EH (cell line): ENCODE measurements at places on chromosomes 6 and 20.

DNA sequence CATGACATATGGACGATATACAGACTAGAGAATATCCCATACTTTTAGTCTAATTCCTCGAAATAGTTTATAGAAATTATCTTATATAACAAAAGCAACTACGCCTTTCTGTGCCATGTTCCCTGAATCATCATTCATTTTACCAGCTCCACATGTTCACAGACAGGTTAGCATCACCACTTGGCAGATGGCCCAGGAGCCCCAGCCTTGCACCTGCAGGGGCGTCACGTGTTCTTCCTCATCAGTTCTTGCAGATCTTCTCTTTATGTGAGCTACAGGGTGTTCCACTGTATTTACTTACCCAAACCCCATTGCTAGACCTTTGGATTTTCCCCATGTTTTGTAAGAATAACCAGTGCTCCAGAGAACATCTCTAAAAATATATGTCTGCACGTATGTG, 12.6 kb upstream of the BNIP5 start:
- no peak for DNase-seq

DNA sequence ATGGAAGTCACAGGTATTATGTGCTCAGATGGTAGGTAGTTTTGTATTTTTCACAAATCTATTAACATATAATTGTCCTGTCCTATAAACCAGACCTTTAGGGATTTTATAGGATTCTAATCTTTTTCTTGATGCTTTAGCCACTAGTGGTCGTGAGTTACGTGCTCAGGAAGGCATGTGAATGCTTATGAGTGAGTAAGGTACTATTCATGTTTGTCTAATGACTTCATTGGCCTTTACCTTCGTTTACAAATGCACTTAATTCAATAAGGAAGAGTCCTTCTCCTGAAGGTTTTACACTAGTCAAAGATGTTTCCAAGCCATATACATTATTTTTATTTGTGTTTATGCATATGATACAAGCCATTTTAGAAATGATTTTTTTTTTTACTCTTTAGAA, 23.0 kb downstream of the PACRG start:
- DNase-seq: no peak

DNA sequence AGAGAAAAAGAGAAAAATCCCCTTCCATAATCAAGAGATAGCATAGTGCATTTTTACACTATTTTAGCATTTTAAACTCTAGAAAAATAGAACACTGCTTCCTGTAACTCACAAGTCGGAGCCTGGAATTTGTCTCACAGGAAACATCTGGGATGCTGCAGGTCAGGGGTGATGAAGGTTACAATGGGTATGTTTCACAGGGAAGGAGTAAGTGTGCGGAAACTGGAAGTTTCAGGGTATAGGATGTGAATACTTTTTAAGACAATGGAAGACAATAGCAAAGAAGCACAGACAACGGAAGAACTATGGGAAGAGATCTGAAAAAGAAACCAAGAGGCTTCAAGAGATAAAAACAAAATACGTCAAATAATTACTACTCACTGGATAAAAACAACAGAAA, 361.0 kb upstream of the MARCKS start:
- no peak for DNase-seq

- no peak for DNase-seq
Measured at GRCh38 chr6:144606083-144606482, 320.9 kb downstream of the UTRN start.

DNA sequence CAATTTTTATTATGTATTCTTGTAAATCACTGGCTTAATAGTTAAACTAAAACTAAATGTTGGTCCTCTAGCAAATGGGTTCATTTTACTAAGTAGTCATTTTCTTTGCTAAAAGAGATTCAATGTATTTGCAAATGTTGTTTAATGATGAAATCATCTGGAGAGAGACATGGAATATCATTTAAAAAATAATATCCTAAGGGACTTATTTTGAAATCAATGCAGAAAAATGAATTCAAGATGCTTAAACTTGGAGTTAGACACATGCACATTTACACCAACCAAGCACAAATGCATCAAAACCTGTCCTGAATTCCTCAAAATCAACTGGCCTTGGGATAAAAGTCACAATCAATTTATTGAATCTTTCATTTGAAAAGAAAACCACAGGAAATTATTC, 165.0 kb upstream of the RNF217 start:
- no peak for DNase-seq
